ENCODE measurements at places on chromosomes 1 and 21.

- DNase-seq: no peak
Observed at GRCh38 chr1:15918962-15919715, 56.8 kb downstream of the ZBTB17 start.

DNA sequence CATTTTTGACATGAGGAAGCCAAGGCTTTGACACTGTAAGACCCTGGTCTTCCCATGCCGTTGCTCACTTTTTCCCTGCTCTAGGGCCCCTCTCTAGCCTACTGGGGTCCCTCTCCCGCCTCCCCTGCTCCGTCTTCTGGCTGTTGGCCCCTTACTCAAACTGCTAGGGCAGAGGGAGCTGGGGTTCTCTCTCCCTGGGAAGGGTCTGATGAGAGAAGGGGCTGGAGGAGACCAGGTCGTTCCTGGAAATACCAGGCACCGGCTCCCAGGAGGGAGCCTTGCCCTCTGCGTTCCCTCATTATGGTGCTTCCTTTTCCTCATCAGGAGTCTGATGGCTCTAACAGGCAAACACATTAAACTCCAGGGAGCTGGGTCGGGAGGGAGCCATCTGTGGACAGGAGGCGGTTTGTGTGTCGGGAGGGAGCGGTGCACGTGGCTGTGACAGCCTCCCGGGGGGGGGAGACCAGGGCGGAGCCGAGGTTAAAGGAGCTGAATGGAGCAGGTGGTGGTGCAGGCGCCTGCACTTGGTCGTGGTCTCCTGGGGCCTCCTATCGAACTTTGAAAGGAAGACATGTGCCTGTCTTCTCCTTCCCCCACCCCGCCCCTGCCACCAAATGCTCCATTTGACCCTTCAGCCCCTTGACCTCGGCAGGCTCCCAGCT, 35.4 kb upstream of the LHX4 start:
- DNase-seq: no peak

GRCh38 chr1:12345350-12346217, 115.8 kb downstream of the VPS13D start:
- DNase-seq: peak; percentile 44

GRCh38 chr1:172452536-172453152, 8.8 kb upstream of the PIGC start:
- no peak for DNase-seq

GRCh38 chr1:170672316-170672715, 8.4 kb downstream of the PRRX1 start:
- no peak for DNase-seq

- DNase-seq: no peak
Observed at GRCh38 chr1:193827516-193827915, 641.1 kb upstream of the B3GALT2 start.

DNA sequence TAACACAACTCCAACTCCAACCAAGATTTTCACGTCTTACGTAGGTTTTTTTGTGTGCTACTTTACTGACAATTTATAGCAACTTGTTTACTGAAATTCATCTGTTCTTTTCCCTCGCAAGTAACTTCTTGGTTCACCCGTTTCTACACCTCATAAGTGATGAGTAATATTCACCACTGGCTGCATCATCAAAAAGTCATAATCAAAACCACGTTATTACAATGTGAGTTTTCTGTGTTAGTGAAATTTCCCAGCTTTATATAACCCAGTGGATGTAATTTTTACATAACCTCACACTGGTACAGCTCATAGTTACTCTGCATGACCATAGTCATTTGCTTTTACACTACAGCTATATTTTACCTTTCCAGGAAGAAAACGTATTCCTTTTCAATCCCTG, 401.1 kb upstream of the LYPLAL1 start:
- no peak for DNase-seq

GRCh38 chr21:46421756-46422555, 36.7 kb upstream of the DIP2A start:
- no peak for DNase-seq

GRCh38 chr1:100722221-100722620, 2.7 kb downstream of the VCAM1 start:
- no peak for DNase-seq

- no peak for DNase-seq
Observed at GRCh38 chr1:100023482-100023881, 53.7 kb downstream of the SLC35A3 start.

- no peak for DNase-seq
Observed at GRCh38 chr1:87636198-87636892, 307.7 kb downstream of the LMO4 start.

DNA sequence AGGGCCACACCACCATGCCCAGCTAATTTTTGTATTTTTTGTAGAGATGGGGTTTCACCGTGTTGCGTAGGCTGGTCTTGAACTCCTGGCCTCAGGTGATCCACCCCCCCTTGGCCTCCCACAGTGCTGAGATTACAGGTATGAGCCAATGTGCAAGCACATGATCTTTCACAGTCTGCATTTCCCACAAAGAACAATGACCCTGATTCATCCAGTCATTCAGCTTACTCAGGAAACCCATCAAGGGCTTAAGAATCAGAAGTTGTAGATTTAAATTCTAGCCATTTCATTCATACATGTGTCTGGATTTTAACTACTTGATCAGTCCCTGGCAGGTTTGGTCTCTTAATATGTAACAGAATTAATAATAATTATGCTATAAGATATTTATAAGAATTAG, 2065.7 kb downstream of the MRPL39 start:
- no peak for DNase-seq

DNA sequence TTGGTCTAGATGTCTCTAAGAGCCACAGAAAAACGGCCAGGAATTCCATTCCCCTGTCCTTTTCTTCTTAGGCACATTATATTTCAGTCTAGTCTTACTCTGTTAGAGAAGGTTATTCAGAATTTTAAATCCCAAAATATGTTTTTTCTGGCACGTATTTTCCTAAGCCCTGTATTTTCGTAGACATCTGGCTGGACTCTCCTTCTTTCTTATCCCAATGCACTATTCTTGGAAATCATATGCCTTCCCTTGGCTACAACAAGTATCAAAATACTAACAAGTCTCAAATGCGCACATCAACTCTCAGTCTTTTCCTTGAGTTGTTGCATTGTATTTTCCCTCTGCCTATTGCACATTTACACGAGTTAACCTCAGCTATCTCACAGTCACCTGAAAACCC, 96.2 kb downstream of the DPYD start:
- DNase-seq: no peak

- DNase-seq: no peak
Observed at GRCh38 chr21:16841975-16842695, 670.7 kb upstream of the CXADR start.

GRCh38 chr1:113197719-113198330, 124.8 kb downstream of the LRIG2 start:
- no peak for DNase-seq

DNA sequence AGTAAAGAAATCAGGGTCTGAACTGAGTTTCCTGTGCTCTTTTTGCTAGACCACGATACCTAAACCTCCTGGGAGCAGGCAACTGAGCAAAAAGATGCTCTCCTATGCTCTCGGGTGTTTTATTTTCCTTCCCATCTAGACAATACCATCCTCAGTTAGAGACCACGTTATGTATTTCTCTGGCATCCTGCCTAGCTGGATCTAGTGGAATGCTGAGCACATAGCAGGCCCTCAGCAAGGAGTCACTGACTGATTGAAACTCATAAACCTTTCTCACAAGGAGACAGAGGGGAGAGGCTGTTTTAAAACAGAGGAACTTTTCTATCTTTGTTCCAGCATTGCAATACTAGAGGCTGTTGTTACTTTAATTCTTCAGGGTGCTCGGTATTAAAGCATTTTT, 168.0 kb downstream of the CYYR1 start:
- no peak for DNase-seq

DNA sequence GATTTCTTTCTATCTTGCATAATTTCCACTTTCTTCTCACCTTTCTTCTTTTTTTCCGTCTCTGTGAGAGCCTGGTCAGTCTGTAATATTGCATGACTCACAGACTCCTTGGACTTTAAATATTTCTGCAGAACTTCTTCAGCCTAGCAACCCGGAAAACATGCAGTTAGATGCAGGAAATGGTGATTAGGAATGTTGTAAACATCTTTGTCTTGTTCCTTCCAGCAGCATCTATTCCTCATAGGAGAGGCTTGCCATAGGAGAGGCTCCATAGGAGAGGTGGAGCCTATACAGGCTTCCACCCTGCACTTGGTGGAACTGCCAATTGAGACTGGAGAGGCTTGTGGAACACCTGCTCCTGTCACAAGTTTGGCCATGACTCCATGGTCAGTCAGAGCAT, 10.0 kb downstream of the GBP5 start:
- no peak for DNase-seq

DNA sequence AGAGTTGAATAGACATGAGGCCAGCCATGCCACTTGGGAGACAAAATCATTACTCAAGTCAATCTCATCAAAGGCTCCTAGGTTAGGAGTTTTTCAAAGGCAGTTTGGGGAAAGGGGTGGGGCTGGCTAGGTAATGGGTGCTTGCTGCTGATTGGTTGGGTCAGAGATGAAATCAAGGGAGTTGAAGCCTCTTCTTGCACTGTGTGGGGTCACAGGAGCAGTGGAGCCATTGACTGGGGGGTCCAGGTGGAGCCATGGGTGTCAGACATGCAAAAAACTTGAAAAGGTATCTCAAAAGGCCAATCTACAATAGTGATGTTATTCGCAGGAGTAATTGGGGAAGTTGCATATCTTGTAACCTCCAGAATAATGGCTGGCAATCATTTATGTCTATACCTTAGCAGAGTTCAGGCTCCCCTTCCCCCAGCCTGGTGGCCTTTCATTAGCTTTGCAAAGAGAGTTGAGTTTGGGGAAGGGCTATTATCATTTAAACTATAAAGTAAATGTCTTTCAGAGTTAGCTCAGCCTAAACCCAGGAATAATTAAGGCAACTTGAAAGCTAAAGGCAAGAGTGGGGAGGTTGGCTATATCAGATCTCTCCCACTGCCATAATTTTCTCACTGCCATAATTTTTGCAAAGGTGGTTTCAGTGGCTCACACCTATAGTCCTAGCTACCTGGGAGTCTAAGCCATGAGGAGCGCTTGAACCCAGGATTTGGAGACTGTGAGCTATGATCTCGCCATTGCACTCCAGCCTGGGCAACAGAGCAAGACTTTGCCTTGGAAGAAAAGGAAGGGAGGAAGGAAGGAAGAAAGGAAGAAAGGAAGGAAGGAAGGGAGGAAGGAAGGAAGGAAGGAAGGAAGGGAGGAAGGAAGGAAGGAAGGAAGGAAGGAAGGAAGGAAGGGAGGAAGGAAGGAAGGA, 7.8 kb upstream of the PINK1 start:
- DNase-seq: no peak

DNA sequence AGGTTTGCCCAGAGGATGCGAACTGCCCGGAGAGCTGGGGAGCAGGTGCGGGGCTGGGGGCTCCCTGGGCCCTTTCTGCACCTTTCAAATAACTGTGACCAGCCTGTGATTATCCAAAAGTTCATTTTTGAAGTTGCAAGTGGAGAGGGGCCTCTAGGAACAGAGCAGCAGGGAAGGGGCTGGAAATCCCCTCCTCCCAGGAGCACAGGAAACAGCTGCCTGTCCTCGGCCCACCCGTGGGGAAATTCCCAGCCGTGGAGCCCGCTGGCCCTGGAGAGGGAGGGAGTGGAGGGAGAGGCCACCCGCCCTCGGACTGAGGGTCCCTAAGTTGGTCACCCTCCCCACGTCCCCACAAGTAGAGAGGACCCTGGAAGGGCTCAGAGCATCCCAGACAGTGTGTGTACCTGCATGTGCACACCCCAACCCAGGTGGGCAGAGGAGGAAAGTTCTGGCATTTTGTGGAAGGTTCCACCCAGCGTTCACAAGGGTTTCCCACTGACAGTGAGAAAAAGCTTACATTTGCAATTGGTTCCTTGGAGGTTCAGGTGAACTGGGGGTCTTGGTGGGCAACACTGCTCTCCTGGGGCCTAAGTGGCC, 1.2 kb upstream of the TNFRSF4 start:
- no peak for DNase-seq

DNA sequence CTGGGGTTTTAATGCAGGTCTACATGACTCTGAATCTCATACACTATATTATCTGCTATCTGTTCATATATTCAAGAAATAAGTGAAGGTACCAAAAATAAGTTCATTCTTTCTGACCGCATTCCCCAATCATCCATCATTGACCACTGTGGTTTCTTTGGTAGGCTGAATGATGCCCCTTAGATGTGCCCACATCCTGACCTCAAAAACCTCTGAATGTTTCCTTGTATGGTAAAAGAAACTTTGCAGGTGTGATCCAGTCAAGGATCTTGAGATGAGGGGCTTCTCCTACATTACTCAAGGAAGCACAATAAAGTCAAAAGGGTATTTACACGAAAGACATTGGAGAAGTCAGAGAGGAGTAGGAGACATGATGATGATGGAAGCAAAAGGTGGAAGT, 60.6 kb upstream of the LRRC8B start:
- DNase-seq: no peak

DNA sequence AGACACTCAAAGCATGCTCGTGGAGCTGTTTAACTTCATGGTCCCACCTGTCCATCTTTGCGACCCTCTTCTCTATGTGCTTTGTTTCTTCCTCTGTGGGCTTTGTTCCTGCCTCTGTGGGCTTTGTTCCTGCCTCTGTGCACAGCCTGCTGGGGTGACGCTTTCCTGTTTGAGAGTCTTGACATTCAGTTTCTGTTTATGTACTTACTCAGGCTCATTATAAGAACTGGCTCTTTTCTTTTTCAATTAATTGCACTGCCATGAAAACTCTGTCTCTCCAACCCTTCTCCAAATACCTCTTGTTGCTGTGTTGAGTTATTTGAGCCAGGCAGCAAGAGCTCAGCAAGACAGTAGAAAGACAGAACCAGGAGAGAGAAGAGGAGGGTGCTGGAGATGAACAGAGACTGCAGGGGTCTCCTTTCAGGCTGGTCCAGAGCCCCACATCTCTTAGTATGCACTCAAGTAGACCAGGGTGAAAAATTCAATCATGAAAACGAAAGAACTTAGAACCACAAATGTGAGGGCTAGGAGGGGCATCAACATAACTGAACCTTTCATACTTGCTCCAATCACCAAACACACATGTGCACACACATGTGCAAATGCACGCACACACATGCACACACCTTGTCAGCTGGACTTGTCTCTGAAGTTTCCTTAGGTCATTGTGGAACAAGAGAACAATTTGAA, 88.3 kb upstream of the SGIP1 start:
- DNase-seq: peak; percentile 58

DNA sequence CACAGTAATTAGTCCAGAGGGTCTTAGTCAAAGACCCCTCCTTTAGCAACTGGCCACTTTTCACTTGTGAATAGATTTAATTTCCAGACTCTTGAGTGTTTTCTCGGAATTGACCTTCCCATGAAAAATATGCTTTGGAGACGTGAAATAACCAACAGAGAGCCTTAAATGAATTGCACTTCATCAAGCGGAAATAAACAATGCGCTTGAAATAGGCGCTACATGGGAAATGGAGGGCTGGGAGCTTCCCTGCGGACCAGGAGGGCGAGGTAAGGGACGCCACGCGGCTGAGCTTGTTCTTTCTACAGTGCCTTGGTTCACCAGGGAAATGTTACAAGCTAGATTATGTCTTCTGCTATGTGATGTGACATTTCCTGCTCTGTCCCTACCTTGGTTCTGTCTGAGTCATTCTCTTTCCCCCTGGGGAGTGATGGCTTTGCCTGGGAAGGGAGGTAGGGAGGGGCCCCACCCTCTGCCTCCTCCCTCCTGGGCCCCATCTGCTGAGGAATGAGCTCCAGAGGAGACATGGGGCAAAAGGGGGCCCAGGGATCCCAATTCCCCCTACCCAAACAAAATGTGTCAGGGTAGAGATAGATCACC, 619.3 kb downstream of the PTPRU start:
- no peak for DNase-seq

- no peak for DNase-seq
Observed at GRCh38 chr1:209198961-209199750, 384.4 kb upstream of the CAMK1G start.
